ENCODE measurements at places on chromosomes 7 and 10. TPM values are rescaled to one million over a fixed set of nuclear protein-coding genes. Genes with fewer than 3 reads are reported as not detected.

DNA sequence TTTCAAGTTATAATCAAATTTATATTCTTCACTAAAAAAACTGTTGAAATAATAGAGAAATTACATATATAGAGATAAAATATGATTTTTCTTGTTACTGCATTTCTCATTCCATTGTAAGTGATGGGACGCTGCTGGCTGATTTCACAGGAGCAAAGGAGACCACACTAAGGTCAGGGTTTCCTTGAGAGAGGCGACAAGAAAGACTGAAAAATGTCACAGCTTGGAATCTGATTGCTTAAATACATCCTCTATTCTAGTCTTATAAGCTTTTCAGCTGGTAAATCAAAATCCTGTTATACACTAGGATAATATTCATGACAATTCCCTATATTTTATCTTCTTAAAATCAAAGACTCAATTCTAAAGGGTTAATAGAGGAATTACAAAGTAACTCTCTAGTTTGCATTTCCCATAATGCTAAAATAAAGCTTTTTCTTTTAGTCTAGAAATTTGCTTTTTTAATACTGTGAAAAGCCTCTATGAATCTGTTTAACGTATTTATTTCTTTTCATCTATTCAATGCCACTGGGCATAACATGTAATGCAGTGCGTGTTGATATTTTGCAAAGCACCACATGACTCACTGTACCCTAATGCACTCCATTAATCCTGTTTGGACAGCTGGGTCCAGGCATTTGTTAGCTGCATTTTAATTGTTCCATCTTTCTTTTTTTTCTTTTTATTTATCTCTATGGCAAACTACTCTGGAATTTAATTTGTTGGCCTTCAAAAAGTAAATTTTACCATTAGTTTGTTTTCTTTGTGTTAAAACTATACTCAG is 81.7 kb downstream of the RNF32 start:
- no peak overlapping the region for H3K4me3 ChIP-seq
- H3K4me1 ChIP-seq: no peaks in the 10 kb centered on the region
- no peak overlapping the region for H3K27ac ChIP-seq
- no peaks in the 10 kb centered on the region for H3K27me3 ChIP-seq

GRCh38 chr7:16916105-16916639 is 34.4 kb upstream of the AGR3 start:
- no peaks in the 10 kb centered on the region for H3K36me3 ChIP-seq
- H3K4me1 ChIP-seq: no peaks in the 10 kb centered on the region
- no peak overlapping the region for H3K4me3 ChIP-seq
- no peak overlapping the region for H3K27ac ChIP-seq

DNA sequence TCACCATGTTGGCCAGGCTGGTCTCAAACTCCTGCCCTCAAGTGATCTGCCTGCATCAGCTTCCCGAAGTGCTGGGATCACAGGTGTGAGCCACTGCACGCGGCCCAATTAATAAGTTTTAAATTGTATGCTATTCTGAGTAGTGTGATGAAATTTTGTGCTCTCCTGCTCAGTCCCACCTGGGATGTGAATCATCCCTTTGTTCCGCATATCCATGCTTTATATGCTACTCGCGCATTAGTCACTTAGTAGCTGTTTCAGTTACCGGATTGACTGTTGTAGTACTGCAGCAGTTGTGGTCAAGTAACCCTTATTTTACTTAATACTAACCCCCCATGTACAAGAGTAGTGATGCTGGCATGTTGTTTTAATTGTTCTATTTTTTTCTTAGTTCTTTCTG is 47.3 kb upstream of the OIT3 start:
- H3K27me3 ChIP-seq: no peaks in the 10 kb centered on the region
- DNase-seq: no peak
- H3K4me1 ChIP-seq: no peaks in the 10 kb centered on the region
- H3K36me3 ChIP-seq: no peaks in the 10 kb centered on the region
- no peak overlapping the region for H3K4me3 ChIP-seq
- H3K27ac ChIP-seq: no peak overlapping the region

GRCh38 chr7:103391976-103392375 is 44.5 kb downstream of the PSMC2 start:
- H3K4me3 ChIP-seq: no peak overlapping the region
- H3K27ac ChIP-seq: no peak overlapping the region
- H3K36me3 ChIP-seq: no peaks in the 10 kb centered on the region

DNA sequence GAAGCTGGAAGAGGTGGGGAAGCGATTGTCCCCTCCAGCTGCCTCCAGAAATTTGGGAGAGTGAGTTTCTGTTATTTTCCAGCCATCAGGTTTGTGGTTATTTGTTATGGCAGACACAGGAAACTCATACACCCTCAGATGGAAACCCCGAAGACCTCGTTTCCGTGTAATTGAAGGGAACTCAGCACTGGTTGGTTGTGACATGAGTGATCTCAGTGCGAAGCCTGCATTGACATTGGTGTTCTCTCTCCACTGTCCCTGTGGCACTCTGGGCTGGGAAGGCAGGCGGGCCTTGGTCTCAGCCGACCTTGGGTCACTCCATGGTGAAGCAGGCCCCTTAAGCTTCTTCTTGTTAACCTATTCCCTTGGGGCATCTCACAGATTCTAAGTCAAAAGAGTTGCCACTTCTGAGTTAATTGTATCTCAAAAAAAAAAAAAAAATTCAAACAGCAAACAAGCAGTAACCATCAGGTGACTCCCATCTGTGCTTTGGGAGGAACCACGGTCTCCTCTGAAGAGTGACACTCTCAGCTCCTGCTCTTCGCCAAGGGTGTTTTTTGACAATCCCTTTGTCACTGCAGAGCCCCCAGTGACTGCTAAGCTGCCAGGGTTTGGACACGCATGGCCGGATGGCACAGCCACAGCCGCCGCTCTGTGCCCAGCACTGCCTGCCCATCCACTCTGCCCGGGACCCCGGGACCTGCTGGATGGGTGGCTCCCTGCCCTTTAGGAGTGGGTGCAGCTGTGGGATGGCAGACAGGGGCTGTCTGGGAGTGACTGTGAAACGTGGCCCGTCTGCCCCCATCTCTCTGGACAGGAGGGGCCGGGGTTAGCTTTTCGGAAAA is 233.6 kb downstream of the PRPF18 start:
- no peaks in the 10 kb centered on the region for H3K4me1 ChIP-seq
- no peaks in the 10 kb centered on the region for H3K27me3 ChIP-seq
- no peak for DNase-seq

DNA sequence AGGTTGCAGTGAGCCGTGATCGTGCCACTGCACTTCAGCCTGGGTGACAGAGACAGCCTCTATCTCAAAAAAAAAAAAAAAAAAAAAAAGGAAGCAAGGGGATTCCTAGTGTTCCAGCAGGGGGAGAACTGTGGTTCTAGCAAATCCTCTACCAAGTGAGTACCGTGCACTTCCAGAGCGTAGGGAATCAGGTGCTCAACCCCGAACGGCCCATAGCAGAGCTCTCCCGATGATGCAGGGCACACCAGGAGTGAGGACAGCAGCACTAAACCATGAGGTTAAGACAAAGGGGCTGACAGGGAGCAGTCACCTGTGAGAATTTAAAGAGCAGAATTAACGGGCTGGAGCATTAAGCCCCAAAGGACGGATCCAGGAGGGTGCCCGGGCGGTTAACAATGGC is 173.6 kb downstream of the PTPRN2 start:
- no peak overlapping the region for H3K27ac ChIP-seq
- DNase-seq: no peak
- no peaks in the 10 kb centered on the region for H3K36me3 ChIP-seq
- H3K4me3 ChIP-seq: no peak overlapping the region
- no peaks in the 10 kb centered on the region for H3K4me1 ChIP-seq

- no peaks in the 10 kb centered on the region for H3K4me1 ChIP-seq
- no peaks in the 10 kb centered on the region for H3K27me3 ChIP-seq
- H3K4me3 ChIP-seq: no peak overlapping the region
- DNase-seq: no peak
Observed at GRCh38 chr10:21600804-21601433, 66.9 kb downstream of the MLLT10 start.

Gene SEPHS1
- 46.4 TPM for polyA plus RNA-seq

Gene ACBD5
- polyA plus RNA-seq: 14.0 TPM

Gene SLC16A12
- not detected for polyA plus RNA-seq

Data from GM12878 (cell line).